ENCODE measurements at places on chromosomes 2 and 18.
A peak's percentile ranks its signal among the peaks of the same experiment; 100 is the strongest.

GRCh38 chr2:71130905-71131244 lies 441 bp downstream of the MPHOSPH10 start:
- DNase-seq = no peak

DNA sequence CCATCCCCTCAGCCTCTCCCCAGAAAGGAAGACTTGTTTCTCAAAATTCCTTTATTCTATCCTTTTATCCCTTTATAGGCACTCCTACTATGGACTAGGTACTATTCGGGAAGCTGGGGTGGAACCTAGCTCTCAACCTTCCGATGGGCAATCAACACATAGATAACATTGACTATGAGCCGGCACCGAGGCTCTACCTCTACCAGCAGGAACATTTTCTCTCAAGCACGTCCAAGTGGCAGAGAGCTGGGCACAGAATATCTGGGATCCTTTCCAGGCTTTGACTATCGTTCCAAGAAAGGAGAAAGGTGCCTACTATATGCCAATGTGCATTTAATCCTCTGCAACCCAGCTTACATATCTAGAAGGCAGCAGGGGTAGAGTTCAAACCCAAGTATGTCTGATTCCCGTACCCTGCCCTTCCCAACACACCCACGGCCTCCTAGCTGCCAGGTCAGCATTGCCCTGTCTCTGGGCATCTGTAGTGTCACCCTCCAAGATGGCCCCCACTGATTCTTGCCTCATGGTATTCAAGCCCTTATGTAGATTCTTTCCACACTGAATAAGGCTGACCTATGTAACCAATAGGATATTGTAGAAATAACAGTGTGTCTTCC lies 28.3 kb downstream of the TNS1 start:
- DNase-seq = no peak

- no peak for DNase-seq
Observed at GRCh38 chr2:173948842-173949241, 16.3 kb downstream of the SP3 start.

GRCh38 chr2:113992090-113992489 lies 102.2 kb downstream of the ACTR3 start:
- DNase-seq = no peak

DNA sequence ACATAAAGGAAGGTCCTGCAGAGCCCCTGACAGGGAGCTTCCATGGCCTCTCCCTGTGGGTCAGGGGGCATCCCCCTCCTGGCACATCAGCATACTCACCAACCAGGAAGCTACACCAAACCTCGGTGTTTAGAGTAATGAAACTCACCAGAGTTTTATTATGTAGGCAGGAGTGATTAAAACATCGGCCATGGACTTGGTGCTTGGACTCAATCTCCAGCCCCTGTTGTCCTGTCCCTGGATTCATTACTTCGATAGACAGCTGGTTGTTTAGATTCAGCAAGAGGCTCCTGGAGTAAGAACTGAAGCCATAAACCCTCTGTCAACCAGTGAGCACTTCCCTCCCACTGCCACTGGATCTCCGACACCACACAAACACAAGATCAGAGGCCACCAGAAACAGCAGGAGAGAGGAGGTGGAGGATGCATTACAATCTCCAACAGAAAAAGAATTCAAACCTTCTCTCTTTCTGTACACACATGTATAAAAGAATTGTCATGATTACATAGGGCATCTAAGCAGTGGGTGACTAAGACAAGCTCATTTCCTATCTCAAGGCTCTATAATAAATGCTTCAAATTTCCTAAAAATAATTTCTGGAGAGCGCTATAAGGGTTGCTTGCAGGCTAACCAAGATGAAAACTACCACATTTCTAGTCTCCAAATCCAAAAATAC lies 27.2 kb downstream of the TBC1D8 start:
- DNase-seq = no peak

DNA sequence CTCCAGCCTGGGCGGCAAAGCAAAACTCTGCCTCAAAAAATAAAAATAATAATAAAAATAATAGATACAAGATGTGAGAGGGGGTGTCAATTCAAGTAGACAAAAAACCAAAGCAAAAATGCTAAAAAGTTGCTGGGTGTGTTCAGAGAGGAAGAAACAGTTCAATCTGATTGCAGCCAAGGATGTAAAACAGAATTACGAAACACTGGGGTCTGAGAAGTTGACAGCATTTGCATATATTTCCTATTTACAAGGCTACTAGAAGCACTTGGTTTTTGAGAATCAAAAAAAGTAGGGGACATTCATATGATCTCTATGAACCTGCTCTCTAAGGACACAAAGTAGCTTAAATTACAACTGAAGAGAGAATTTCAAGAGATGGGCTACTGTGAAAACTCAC lies 7.6 kb downstream of the TRIP12 start:
- no peak for DNase-seq

- peak; percentile 73 for DNase-seq
Observed at GRCh38 chr2:20135631-20136050, 84.2 kb upstream of the LAPTM4A start.

- no peak for DNase-seq
Observed at GRCh38 chr18:49959176-49959575, 145.8 kb upstream of the ACAA2 start.

- no peak for DNase-seq
Observed at GRCh38 chr2:97664636-97664970, 759 bp upstream of the ACTR1B start.

DNA sequence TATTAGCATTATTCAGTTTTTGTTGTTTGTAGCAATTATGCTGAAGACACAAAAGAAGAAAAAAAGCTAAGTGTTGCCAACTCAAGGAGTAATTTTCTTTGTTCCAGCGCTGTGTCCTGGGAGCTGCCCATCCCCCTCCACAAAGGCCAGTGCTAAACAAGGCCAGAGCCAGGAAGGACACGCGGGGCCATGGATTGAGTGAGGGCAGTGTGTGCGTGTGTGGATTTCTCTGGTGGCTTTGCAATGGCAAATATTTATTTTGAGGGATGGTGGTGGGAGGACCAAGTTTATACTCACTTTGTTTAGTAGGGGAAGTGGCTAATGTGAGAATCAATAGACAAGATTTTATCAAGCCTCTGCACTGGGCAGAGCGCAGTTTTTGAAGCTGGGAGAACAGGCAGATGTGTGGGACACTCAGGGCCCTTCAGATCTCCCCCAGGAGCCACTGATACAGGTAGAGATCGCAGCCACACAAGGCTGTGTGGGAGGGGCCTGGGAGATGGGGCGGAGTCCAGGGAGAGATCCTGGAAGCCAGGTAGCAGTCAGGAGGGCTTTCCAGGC lies 11.4 kb downstream of the AGAP1 start:
- no peak for DNase-seq

GRCh38 chr2:21787941-21788340 lies 664.2 kb downstream of the TDRD15 start:
- DNase-seq = peak; percentile 11

DNA sequence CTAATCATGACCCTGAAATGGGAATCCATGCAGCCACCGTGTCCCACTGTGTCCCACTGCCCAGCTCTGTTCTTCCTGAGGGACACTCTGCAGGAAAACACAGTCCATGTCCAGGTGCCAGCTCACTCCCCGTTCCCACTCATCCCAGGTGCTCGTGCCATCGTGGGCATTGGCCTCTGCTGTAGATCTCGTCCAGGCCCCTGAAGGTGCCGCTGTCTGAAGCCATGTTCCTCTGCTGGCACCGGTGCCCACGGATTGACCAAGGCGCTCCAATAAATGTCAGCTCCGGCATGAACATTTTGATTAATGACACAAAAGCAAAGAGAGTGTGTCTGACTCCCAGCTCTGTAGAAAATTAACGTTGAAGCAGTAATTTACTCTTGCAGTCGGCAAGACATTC lies 280.1 kb upstream of the SALL3 start:
- no peak for DNase-seq

- DNase-seq = peak; percentile 12
Observed at GRCh38 chr18:47893939-47894699, 36.3 kb downstream of the SMAD2 start.

DNA sequence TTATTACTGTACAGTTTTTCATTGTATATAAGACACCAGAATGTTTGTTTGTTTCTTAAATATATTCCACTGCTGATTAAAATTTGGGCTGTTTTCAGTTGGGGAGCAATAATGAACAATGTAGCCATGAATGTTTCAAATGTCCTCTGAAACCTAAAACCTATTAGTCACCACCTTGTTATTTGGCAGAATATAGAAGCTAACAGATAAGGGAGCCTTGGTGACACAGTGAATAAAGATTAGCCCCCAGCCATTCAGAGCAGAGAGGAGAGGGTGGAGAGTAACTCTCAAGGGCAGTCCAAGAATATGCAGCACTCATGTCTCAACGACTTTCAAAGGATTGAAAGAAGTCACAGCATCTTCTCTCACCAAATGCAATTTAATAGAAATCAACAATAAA lies 43.1 kb upstream of the ATP8B1 start:
- DNase-seq = peak; percentile 75

DNA sequence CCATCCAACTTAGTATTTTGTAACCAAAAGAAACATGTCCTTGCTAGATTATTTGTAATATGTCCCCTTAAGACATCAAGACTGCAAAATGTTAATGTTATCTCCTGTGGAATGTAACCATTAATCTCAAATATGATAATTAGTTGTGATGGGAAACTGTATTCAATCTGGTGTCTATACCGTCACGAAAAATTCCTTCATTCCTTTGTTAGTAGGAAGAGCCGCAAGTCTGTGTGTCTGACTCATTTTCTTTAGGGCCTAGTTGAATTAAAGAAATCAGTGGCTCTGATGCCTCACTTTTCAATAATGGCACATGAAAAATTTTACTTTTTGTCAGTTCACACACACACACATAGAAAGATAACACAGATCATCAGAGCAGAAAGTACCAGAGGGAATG lies 127.1 kb upstream of the CHAC2 start:
- no peak for DNase-seq

- DNase-seq = no peak
Observed at GRCh38 chr2:151882786-151883445, 54.7 kb upstream of the ARL5A start.

- DNase-seq = no peak
Observed at GRCh38 chr18:12515550-12515949, 107.8 kb downstream of the PRELID3A start.

DNA sequence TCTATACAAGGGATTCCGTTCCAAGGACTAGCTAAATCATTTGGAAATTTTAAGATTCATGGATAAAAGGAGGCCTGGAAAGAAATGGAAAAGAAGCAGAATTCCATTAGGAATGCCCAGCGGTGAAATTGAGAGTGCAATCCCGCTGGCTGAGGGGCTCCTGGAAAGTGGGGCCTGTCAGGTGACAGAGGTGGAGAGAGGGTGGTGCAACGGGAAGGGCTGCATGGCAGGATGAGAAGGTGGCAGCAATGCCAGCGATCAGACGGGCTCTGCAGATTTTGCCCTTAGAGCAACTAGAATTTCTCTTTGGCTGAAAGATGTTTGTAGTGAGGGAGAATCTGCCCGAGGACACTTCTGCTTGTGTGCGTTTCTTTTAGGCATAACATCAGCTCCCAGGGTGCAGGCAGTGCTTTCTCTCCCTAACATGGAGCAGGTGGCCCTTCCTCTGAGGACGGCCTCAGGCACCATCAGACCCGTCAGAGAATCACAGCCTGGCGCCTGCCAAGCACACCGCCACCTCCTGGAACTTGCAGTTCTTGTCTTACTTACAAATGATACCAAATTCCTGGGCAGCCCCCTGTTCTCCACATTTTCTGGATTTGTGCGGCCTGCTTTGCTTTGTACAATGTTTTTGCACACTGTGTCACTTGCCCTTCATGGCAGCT lies 261.6 kb downstream of the NDUFA10 start:
- DNase-seq = no peak

- DNase-seq = no peak
Observed at GRCh38 chr18:48840491-48840877, 110.3 kb downstream of the SMAD7 start.

DNA sequence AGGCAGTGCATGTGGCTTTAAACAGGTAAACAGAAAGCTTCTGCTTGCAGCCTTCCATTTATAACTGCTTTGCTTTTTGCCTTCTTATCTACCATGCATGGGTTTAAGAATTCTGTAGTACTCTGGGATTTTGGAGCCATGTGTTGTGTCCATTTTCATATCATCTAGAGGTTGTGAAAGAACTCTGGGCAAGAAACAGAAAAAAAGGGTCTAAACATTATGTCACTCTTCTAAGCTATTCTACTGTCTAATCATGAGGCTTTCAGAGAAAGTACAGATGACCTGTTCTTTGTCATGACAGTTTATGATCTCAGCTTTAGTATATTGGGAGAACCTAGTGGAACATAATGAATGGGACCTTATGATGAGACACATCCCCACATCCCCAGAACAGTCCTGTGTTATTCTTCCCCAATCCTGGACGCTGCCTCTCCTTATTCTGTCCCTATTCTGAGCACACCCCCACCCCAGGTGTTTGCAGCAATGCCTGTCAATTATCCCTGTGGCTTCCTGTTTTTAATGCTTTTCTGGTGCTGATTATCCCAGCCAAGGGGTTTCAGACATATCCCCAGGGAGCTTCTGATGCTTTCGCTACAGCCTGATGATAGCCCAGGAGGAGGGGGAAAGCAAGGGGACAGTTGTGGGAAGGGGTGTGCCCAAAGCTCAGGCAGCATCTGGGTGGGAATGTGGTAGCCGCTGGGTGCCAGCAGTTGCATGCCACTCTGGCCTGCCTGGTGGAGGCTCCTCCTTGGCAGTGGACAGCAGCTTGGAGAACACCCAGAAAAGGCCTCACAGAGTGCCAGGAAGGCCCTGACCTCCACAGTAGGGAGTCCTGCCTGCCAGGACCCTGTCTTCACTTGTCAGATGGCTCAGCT lies 169.5 kb upstream of the MAP3K20 start:
- DNase-seq = no peak

- no peak for DNase-seq
Observed at GRCh38 chr2:153487448-153487847, 8.9 kb upstream of the RPRM start.

DNA sequence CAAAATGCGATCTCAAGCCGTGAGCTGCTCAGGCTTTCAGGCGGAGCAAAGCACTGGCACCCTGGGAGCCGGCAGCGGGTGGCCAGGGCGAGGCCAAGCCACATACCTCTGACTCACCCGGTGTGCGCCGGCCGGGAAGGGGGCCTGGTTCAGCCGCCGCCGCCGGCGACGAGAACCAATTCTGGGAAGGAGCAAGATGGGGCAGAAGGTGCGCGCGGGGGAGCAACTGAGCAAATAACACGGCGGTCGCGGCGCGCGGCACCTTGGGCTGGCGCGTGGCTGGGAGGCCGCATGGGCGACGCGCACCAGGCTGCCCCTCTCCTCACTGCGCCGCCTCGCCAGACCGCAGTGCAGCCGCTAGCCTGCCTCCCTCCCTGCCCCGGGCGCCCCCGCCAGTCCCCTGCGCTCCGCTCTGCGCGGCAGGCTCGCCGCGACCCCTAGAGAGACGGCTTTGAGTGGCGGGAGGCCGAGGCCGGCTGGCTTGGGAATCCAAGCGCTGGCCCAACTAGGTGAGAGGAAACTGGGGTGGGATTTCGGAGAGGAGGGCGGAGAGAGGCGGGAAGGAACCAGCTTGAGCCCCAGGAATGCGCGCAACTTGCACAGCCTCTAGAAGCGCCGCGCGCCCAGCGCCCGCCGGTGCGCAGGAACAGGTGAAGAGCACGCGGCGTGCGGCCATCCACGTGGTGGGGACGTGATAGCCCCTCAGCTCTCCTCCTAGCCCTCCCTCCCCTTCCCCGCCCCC lies 3.2 kb downstream of the NRP2 start:
- DNase-seq = peak; percentile 72

All from hepatic stellate cell (primary cell).